Uterus (tissue), 4 donors: ENCODE measurements at places on chromosomes 12 and 14. TPM values are rescaled to one million over a fixed set of nuclear protein-coding genes. Genes with fewer than 3 reads are reported as not detected.
A peak's percentile ranks its signal among the peaks of the same experiment; 100 is the strongest.

The PIP4P1 gene
- total RNA-seq, result 16.4 TPM

The HOXC6 gene
- total RNA-seq, result 2.1 TPM

The ACSM4 gene
- total RNA-seq, result not detected

The PTMS gene
- total RNA-seq, result 853 TPM

The SLC2A14 gene
- not detected for total RNA-seq

The GNG2 gene
- total RNA-seq, result 0.77 TPM

The ADCY4 gene
- 22.8 TPM for total RNA-seq

The OVCH1 gene
- not detected for total RNA-seq

The PRPH gene
- 4.7 TPM for total RNA-seq

DNA sequence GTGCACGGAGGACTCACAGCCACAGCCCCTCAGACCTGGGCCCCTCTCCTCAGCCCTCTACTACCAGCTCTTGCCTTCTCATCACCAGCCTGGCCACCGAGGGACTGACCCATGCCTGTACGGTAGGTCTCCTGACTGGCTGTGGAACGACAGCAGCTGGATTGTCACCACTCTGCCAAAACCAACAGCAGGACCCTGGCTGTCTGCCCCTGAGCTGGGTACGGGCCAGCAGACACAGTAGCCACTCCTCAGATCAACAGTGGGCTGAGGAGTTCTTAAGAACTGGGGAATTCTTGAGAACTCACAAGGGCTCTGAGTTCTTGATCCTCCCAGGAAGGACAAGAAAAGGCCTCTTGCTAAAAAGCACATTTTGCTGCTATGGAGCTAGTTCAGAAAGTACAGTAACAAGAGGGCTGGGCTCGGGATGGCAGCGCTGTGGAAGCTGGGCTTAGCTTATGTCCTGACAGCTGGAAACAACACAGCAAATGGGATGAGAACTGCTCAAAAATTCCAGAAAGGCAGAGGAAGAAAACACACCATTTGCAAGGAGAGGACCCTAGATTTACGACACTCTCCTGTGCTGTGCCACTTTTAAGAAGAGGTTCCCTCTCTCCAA is 176.4 kb downstream of the ANO2 start:
- DNase-seq, result peak; percentile 17

- DNase-seq, result no peak
Observed at GRCh38 chr12:51186465-51187085, 13.6 kb upstream of the TFCP2 start.

- no peak for DNase-seq
Observed at GRCh38 chr12:5976711-5977110, 31.7 kb upstream of the ANO2 start.

DNA sequence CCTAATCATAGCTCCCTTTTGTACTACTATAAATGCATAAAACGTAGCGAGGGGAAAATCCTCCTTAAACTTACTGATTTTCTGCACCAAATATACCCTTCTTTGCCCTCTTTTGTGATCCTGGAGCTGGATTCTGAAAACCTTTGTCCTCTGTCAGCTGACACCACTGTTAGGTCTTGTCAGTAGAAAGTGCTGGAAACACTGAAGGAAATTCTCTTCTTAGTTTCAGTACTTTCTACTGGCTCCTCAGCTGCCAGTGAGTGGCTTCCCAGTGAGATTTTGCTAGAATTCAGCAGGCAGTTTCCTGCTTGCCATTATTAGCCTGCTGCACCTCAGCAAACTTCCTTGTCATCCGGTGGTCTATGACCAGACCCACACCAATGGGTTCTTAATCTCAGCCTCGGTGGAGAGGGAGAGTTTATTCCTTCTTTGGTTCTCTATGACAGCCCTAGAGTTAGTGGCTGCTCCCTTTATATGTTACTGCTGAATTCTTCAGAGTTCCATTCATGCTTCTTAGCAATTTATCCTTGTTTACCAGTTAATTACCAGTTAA is 476.2 kb downstream of the FSCB start:
- no peak for DNase-seq

DNA sequence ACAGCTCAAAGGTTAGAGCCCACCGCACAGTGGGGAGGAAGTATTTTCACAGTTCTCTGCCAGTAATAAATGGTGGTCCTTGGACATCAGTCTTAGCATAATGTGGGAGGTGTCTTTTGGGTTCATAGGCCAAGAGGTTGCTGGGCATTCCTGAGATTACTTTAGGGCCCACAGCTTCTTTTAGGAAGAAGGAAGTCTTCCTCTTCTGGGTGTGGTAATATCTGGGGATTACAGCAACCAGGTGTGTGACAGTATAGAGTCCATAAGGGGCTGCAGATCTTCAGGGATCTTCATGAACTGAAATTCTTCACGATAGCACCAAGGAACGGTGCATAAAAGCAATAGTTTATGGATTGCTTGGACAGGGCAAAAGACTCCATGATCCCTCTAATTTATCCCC is 56.2 kb upstream of the PTGR2 start:
- DNase-seq, result no peak

- DNase-seq, result no peak
Observed at GRCh38 chr12:79678306-79678705, 12.5 kb downstream of the PAWR start.

- no peak for DNase-seq
Observed at GRCh38 chr12:39788239-39788638, 168.6 kb upstream of the ABCD2 start.

DNA sequence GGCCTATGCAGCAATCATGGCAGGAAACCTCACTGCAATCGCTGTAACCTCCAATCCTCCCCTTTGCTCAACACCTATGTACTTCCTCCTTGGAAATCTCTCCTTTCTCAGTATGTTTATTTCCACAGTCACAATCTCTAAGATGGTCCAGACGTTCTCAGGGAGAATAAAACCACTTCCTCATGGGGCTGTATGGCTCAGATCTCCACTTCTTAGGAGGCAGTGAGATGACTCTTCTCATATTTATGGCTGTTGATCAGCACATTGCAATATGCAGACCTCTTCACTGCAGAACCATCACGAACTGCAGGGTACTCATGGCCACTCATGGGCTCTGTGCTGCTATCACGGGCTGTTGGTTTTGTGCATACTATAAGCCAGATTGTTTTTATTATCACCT is 17.1 kb upstream of the OR4K17 start:
- DNase-seq, result no peak

DNA sequence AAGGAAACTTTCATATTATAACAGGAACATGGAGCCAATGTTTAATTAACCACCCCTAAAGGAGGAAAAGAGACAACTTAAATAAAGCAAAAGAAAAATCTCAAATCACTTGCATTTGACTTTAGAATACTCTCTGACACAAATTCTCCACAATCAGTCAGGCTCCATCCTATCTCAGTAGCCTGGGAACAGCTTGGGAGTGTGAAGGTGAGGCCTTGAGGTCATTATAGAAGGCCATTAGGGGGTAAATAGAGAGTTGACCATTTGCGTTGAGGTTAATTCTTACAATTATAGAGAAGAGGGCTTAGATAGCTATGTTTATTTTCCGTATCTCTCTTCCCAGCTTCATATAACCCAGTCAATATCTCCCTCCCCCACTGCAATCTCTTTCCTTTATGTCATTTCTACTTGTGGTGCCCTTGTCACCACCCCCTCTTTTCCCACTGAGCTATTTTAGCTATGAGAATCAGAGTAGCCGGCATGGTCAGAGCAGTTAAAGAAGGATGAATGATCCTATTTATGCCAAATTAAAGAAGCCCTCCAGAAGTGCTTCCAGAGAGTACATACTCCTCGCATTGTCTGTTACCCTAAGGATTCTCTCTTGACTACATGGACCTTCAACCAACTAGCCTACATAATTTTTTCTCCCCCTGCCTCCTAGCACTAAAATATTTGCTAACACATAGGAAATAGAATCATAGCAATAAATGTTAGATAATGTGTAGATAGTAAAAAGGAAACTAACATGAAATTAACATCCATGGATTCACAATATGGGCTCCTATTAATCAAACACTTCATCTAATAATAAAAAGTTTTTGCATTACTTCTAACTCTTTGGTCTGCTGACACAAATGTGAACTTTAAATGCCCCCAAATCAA is 135.2 kb upstream of the KRR1 start:
- DNase-seq, result no peak

DNA sequence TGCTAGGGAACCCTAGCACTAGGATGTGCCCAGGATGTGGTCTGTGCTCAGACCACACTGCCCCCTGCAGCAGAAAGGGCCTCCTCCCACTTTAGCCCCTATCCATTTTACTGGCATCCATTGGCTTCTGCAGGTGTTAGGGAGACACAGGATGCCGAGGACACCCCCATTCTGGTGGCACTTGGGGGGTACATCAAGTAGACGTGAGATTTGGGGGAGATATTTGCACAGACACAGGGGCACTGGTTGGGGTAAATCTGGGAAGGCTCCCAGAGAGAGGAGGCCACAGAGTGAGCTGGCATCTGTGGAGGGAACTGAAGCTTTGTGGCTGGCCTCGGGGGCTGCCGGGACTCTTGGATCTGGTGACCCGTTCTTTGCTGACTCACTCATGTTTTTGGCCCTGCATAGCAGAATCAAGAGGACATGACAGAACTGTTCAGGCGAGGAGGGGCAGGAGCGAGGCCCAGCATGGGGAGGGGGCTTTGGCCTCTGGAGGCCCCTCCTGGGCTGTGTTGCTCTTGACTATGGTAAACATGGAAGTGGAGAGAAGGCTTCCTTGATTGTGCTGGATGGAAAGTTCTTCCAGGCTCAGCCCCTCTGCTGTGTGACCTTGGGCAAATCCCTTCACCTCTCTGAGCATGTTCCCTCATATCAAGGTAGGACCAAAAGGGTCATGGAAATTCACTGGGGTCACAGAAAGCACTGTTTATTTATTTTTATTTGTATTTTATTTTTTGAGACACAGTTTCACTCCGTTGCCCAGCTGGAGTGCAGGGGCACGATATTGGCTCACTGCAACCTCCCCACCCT is 1.8 kb downstream of the PLBD2 start:
- DNase-seq, result peak; percentile 23

DNA sequence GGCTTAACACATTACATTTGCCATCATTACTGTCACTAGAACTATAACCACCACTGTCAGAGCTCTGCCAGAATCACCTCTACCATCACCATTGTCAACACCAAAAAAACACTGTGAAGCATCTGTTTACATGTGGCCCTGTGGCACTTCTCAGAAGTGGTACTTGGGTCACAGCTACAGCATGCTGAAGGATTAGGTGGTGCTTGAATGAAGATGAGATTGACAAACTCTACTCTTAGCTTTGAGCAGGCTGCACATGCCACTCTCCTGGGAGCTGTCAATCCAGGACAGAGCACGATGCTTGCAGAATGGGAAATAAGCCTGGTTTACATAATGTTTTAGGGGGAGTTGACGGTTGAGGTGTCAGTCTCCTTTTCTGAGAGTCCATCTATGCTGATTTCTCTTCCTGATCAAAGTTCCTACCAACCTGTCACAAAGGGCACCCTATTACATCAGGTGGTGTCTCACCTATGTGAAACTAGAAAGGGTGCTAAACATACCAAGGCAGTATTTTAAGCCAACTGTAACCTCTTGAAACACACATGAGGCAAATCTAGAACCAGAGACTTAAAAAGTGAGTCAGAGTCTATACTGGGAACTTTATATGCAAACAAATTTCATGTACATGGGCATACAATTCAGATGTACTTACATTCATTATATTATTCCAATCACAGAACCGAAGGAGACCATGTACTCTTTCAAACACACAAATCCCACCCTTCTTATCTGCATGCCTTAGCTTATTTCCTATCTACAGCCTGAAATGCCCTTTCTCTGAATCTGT is 258.7 kb downstream of the EMP1 start:
- DNase-seq, result no peak

DNA sequence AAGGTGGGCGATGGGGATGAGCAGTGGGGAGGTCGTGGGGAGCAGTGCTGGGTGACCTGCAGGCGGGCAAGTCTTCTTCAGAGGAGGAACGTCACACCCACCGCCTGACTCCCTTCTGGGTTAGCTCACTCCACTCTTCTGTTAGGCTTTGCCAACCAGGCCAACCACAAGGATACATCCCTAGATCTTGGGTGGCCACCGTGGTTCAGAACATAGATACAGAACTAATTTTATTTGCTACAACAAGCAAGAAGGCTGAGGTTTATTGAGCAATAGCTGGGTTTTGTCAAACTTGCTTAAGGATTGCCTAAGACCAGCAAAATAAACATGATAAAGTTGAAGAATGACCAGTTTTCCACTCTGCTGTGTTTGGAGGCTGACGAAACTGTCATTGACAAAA is 109.4 kb downstream of the DACT1 start:
- DNase-seq, result peak; percentile 54
